ENCODE measurements at places on chromosomes 12 and 14. TPM values are rescaled to one million over a fixed set of nuclear protein-coding genes. Genes with fewer than 3 reads are reported as not detected.

- no peak for DNase-seq
Measured at GRCh38 chr14:100106250-100107112, 41.3 kb downstream of the EVL start.

DNA sequence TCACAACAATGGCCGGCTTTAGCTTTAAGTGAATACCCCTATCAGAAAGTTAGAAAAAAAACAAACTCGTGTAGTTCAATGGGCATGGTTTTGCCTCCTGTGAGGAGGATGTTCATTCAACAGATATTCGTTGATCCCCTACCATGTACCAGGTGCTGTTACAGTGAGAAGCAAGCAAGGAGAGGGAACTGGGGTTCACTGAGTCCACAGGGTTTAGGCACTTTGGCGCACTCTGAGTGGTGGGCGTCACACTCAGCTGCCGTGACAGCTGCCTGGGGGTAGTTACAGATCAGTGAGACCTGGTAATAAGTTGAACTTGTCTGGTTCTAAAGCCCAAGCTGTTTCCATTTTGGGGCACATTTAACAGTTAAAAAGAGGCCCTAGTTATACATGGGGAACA is 74.2 kb downstream of the PAPOLA start:
- H3K4me1 ChIP-seq, result no peaks in the 10 kb centered on the region
- no peak overlapping the region for H3K27ac ChIP-seq
- no peak for DNase-seq

GRCh38 chr14:90489916-90490719 is 93.3 kb downstream of the CALM1 start:
- no peaks in the 10 kb centered on the region for H3K36me3 ChIP-seq
- no peaks in the 10 kb centered on the region for H3K27me3 ChIP-seq
- H3K4me1 ChIP-seq, result peaks cover 18% of the 10 kb centered on the region
- DNase-seq, result no peak

GRCh38 chr14:38994731-38995130 is 108.3 kb downstream of the SEC23A start:
- no peaks in the 10 kb centered on the region for H3K27me3 ChIP-seq
- H3K27ac ChIP-seq, result no peak overlapping the region
- no peaks in the 10 kb centered on the region for H3K36me3 ChIP-seq

DNA sequence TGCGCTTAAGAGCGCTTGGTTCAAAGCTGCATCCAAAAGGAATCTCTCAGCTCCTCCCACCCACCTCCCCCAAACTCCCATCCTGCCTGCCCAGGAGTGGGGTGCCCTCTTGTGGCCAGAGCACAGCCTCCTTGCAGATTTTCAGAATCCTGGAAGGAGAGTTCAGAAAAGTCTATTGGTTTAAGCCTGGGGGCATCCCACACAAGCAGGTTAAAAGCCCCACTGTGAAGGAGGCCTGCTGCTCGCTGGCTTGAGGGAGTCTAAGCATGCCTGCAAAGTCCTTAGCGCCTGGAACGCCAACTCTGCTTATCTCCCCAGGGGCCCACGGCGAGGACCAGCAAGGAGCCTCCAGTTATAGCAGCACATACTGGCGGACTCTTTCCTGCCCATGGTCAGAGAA is 297.1 kb downstream of the KSR2 start:
- no peak for DNase-seq
- no peak overlapping the region for H3K27ac ChIP-seq
- H3K27me3 ChIP-seq, result no peaks in the 10 kb centered on the region
- no peaks in the 10 kb centered on the region for H3K4me1 ChIP-seq
- no peak overlapping the region for H3K4me3 ChIP-seq

GRCh38 chr12:7292300-7292699 is 11.6 kb upstream of the ACSM4 start:
- H3K4me1 ChIP-seq, result no peaks in the 10 kb centered on the region
- no peaks in the 10 kb centered on the region for H3K36me3 ChIP-seq
- H3K27ac ChIP-seq, result no peak overlapping the region

GRCh38 chr12:82029936-82030335 is 270.8 kb upstream of the PPFIA2 start:
- DNase-seq, result no peak
- no peak overlapping the region for H3K4me3 ChIP-seq
- no peak overlapping the region for H3K27ac ChIP-seq
- no peaks in the 10 kb centered on the region for H3K36me3 ChIP-seq

GRCh38 chr12:28558250-28558649 is 368.0 kb downstream of the CCDC91 start:
- no peaks in the 10 kb centered on the region for H3K27me3 ChIP-seq
- no peaks in the 10 kb centered on the region for H3K4me1 ChIP-seq
- DNase-seq, result no peak
- H3K36me3 ChIP-seq, result no peaks in the 10 kb centered on the region

DNA sequence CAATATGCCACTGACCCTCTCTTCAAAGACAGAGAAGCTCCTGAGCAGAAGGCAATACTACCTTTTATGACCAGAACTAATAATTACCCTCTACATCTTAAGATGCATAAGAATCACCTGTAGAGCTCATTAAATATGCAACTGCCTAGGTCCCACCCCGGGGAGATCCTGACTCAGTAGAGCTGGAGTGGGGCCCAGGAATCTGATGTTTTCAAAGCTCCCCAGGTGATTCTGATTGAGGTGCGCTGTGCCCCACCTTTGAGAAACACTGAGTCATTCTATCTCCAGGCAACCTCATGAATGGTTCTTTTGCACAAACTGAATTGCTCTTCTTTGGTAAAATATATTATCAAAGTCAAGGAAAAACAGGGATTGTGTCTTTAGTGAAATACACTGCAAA is 149.3 kb upstream of the BMP4 start:
- no peaks in the 10 kb centered on the region for H3K4me1 ChIP-seq
- no peak overlapping the region for H3K27ac ChIP-seq
- no peaks in the 10 kb centered on the region for H3K27me3 ChIP-seq
- H3K4me3 ChIP-seq, result no peak overlapping the region
- DNase-seq, result no peak
- no peaks in the 10 kb centered on the region for H3K36me3 ChIP-seq

Gene KRT2
- total RNA-seq, result not detected
